Stimulated activated CD8-positive, alpha-beta memory T cell treated with anti-CD3 and anti-CD28 coated beads, Interleukin-7, amount 100 ng/mL, for 4 hours (primary cell): ENCODE measurements at places on chromosomes 5 and 9.

DNA sequence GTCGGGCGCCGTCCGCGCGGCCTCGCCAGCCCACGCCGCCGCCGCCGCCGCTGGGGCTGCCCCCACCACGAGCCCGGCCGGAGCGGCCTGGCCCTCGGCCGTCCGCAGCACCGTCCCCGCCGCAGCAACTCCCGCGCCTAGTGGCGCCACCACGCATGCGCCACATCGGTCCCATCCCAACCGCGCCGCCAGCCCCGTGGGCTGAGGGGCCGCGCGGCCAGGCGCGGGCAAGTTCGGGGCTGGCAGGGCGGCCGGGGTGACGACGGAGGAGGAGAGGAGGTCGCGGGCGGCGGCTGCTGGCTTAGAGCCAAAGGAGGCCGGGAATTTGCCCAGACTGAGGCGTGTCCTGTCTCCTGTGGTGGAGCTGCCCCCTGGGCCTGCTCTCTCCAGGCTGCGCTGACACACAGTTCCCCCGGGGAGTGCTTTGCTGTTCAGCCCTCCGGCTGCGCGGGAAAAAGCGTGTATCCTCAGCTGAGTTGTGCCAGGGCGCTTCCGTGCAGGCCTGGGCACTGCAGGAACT, at the start of gene TUSC1:
TSS of gene TUSC1 (minus strand) at position 298 of the 520 bp plus-strand sequence. CDS start at position 166, 132 bp downstream.
- no peak for DNase-seq

DNA sequence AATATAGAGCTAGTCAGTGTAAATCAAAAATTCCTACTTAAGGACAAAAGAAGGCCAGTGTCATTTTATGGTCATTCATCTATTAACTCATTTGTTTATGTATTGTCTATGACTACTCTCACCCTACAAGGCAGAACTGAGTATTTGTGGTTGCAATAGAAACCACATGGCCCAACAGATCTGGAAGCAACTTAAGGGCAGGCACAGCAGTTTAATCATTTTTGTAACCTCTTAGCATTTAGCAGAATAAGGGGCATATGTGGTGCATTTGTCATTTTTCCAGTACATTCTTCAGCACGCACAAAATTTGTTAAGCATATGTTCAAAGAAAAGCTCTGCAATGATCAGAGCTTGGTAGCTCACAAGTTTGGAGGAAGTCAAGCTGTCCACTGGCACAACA, 1.1 kb downstream of the FKBP15 start:
- DNase-seq, result no peak

DNA sequence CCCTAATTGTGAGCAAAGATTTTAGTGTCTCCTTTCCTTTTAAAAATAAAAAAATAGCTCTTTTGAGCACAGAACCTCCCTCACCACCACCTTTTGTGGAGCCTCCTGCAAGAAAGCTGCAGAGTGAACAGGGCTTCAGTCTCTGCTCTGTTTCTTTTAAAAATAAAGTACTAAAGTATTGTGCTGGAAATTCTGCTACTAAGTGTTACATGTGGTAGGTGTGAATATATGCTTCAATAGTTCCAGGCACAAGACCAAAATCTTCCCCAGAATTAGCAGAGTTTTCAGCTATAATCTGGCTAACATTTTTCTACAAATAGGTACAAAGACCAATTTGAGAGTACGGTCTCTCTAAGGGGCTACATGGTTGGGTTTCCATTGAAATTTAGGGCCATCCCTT, 40.3 kb upstream of the NFIB start:
- DNase-seq, result no peak

DNA sequence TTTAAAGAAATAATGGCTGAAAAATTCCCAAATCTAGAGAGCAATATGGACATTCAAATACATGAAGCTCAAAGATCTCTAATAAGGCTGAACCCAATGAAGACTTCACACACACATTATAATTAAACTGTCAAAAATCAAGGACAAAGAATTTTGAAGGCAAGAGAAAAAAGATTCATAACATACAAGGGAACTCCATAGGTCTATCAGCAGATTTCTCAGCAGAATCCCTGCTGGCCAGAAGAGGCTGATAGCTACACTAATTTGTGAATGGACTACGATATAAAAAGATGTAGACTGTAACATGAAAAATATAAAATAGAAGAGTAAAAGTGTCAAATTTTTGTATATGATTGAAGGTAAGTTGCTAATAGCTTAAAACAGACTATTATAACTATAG, 251.9 kb downstream of the ADAMTS6 start:
- DNase-seq, result no peak

- no peak for DNase-seq
Observed at GRCh38 chr9:134619983-134620661, 21.5 kb upstream of the COL5A1 start.
